ENCODE measurements at places on chromosomes 4 and X. TPM values are rescaled to one million over a fixed set of nuclear protein-coding genes. Genes with fewer than 3 reads are reported as not detected.

DNA sequence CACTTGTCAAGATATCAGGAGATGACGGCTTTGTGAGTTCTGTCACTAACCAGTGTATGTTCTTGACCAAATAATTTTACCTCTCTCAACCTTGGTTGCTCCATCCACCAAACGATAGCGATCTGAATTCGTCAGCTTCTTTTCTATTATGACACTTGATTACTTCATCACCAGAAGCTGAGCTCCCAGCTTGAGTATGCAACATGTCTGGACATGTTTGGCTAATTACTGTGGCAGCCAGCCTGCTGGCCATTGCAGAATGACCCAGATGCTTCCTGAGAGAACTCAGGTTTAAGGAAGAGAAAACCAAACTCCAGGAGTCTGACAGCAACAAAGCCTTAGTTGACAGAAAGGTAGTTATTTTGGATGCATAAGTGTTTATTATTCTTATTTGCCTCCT, 46.4 kb upstream of the PARM1 start:
- no peak for DNase-seq
- H3K4me1 ChIP-seq, result no peaks in the 10 kb centered on the region
- no peak overlapping the region for H3K27ac ChIP-seq
- peaks cover 2% of the 10 kb centered on the region for H3K27me3 ChIP-seq

- no peak overlapping the region for H3K4me3 ChIP-seq
- H3K27ac ChIP-seq, result no peak overlapping the region
- DNase-seq, result no peak
- no peaks in the 10 kb centered on the region for H3K27me3 ChIP-seq
Observed at GRCh38 chr4:658681-659667, 15.1 kb downstream of the ATP5ME start.

GRCh38 chrX:155070038-155070437, 898 bp downstream of the CMC4 start:
- H3K4me1 ChIP-seq, result peaks cover 58% of the 10 kb centered on the region
- no peaks in the 10 kb centered on the region for H3K27me3 ChIP-seq
- peaks cover 25% of the 10 kb centered on the region for H3K36me3 ChIP-seq
- peak overlapping the region; percentile 77 for H3K4me3 ChIP-seq

DNA sequence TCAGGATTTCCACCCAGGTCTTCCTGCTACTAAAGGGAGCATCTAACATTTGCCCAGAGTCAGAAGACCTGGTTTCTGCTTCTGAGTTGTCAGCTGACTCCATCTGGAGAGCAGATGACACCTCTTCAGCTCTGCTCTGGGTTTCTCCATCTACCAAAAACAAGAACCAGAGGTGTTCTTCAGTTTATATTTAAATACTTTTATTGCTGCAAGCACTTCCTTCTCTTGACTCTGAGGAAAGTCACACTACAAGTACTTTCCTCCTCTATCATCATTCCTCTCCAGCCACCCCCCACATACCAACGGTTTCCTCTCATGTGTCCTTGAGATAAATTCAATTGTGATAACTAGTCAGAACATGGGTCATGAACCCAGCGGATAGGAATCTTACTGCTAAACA, 88.4 kb downstream of the PPP3CA start:
- H3K27me3 ChIP-seq, result no peaks in the 10 kb centered on the region
- H3K4me1 ChIP-seq, result peaks cover 11% of the 10 kb centered on the region
- no peak overlapping the region for H3K27ac ChIP-seq
- DNase-seq, result no peak

DNA sequence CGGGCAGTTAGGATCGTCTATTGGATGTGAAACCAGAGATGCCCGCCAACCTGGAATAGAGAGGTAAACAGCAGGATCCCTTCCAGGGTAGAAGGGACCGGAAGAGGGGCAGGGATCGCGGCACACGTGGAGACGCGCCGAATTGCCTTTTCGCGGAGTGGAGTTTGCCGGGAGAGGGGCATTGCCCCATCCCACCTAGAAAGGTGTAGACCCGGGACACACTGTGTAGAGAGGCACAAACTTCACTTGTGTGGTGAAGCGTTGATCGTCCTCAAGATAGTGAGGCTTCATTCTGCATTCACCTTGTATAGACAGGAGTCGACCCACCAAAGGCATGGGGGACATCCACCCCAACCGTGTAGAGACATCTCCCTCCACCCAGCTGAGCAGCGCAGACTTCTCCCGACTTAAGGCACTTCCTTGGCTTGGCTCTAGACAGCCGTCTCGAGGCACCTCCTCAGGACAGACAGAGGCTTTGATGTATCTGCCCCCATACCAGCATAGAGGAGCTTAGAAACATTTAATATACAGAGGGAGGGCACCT, 410 bp downstream of the GNL3L start:
- DNase-seq, result peak; percentile 8
- peak overlapping the region; percentile 97 for H3K27ac ChIP-seq
- no peaks in the 10 kb centered on the region for H3K27me3 ChIP-seq
- peak overlapping the region; percentile 93 for H3K4me3 ChIP-seq
- peaks cover 36% of the 10 kb centered on the region for H3K4me1 ChIP-seq
- peaks cover 39% of the 10 kb centered on the region for H3K36me3 ChIP-seq

DNA sequence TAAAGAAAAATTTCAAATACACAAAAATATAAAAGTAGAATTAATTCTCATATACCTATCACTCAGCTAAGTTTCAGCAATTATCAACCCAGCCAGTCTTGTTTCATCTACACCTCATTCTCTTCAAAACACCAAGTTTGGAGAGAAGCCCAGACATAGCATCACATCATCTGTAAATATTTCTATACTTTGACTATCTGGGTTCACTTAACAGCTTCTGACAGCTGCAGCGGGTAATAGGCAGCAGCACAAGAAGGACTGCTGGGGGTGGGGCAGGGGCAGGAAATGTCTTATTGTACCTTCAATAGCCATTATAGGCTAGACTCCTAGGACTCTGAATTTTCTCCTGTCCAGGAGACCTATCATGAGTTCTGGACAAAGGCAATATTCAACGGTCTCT, 54.1 kb downstream of the PHF8 start:
- no peak overlapping the region for H3K27ac ChIP-seq
- H3K36me3 ChIP-seq, result peaks cover 48% of the 10 kb centered on the region
- no peak for DNase-seq
- no peaks in the 10 kb centered on the region for H3K27me3 ChIP-seq
- H3K4me1 ChIP-seq, result peaks cover 1% of the 10 kb centered on the region
- H3K4me3 ChIP-seq, result no peak overlapping the region

- H3K27me3 ChIP-seq, result no peaks in the 10 kb centered on the region
- peak; percentile 66 for DNase-seq
- no peak overlapping the region for H3K27ac ChIP-seq
- H3K4me3 ChIP-seq, result no peak overlapping the region
Observed at GRCh38 chrX:18390941-18391538, 34.4 kb upstream of the CDKL5 start.

GRCh38 chr4:24056289-24056688, 166.4 kb upstream of the PPARGC1A start:
- no peaks in the 10 kb centered on the region for H3K4me1 ChIP-seq
- H3K27ac ChIP-seq, result no peak overlapping the region
- DNase-seq, result no peak
- H3K36me3 ChIP-seq, result no peaks in the 10 kb centered on the region

DNA sequence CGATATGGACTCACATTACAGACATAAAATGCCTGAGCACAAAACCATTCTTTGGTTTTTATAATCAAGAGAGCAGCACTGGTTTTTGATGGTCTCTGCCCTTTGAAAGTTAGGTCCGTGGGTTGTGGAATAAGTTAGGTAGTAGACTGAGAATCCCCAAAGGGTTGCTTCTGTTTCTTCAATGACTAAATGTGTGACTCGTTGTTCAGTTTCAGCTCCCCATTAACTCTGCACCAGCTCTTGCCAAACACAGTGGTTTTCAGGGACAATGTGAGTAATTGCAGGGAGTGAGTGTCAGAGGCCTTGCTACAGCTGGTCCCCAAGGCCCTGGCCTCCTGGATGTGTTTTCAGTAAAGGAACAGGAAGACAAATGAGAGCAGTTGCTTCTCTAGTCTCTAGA, 24.8 kb downstream of the SMIM20 start:
- peak overlapping the region; percentile 80 for H3K27ac ChIP-seq
- H3K4me1 ChIP-seq, result peaks cover 27% of the 10 kb centered on the region
- no peak for DNase-seq
- no peak overlapping the region for H3K4me3 ChIP-seq

- H3K4me3 ChIP-seq, result no peak overlapping the region
- no peak overlapping the region for H3K27ac ChIP-seq
- H3K36me3 ChIP-seq, result no peaks in the 10 kb centered on the region
- no peaks in the 10 kb centered on the region for H3K27me3 ChIP-seq
- H3K4me1 ChIP-seq, result no peaks in the 10 kb centered on the region
Observed at GRCh38 chr4:41432219-41432618, 105.7 kb upstream of the LIMCH1 start.

GRCh38 chr4:140556372-140557085, 12.2 kb downstream of the UCP1 start:
- peak; percentile 25 for DNase-seq
- H3K27ac ChIP-seq, result no peak overlapping the region
- H3K27me3 ChIP-seq, result peaks cover 28% of the 10 kb centered on the region
- H3K36me3 ChIP-seq, result peaks cover 2% of the 10 kb centered on the region
- peaks cover 15% of the 10 kb centered on the region for H3K4me1 ChIP-seq
- no peak overlapping the region for H3K4me3 ChIP-seq

- H3K36me3 ChIP-seq, result no peaks in the 10 kb centered on the region
- H3K4me3 ChIP-seq, result no peak overlapping the region
- H3K4me1 ChIP-seq, result no peaks in the 10 kb centered on the region
- H3K27ac ChIP-seq, result no peak overlapping the region
Observed at GRCh38 chr4:54607067-54607466, 50.7 kb upstream of the KIT start.

DNA sequence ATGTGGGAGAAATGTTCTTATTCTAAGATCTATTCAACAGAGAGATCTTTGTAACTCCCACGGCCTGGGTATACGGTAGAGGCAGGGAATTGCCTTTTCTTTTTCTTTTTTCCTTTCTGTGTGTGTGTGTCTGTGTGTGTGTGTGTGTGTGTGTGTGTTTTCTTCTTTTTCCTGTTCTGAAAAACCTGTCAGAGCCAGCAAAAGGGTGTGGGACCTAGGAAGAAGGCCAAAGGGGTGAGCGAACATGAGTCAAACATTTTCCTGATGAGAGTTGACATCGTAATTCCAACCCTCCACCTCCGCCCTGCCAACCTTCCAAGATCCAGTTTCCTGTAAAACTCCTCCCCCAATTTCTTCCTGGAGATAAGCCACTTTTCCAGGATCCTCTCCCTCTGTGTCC, 2.8 kb upstream of the CHIC2 start:
- H3K4me3 ChIP-seq, result no peak overlapping the region
- H3K27me3 ChIP-seq, result no peaks in the 10 kb centered on the region
- DNase-seq, result no peak
- H3K36me3 ChIP-seq, result peaks cover 13% of the 10 kb centered on the region
- H3K4me1 ChIP-seq, result peaks cover 20% of the 10 kb centered on the region
- no peak overlapping the region for H3K27ac ChIP-seq

DNA sequence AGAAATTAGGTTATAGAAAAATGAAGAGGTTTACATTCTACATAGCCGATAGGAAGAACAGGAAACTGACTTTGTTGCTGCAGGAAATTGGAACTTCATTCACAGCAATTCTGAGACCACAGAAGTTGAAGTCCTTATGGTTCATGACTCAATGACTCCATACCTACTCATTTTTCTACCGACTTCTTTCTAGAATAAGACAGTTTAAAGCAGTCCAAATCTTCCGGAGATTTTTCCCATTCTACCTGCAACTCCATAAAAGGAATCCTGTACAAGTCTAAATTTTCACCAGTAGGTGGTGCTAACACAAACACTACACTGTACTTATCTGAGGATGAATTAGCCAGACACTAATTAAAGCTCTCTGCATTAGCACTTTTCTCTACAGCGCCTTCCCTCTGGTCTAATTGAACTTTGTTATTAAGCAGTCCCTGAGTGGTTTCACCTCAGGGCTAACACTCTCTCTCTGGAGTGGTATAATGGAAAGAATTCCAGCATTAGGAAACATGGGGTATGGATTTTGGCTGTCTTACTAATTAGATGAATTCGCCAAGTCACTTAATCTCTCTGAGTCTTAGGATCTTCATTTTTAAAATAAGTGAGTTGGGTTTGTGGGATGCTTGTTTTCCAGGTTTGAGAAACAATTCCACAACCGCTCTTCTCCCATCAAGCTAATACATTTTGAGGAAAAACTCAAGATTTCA, 167.9 kb downstream of the SMIM20 start:
- H3K27ac ChIP-seq, result peak overlapping the region; percentile 0
- peak; percentile 14 for DNase-seq
- H3K36me3 ChIP-seq, result peaks cover 10% of the 10 kb centered on the region
- no peaks in the 10 kb centered on the region for H3K27me3 ChIP-seq
- peaks cover 58% of the 10 kb centered on the region for H3K4me1 ChIP-seq
- H3K4me3 ChIP-seq, result no peak overlapping the region

DNA sequence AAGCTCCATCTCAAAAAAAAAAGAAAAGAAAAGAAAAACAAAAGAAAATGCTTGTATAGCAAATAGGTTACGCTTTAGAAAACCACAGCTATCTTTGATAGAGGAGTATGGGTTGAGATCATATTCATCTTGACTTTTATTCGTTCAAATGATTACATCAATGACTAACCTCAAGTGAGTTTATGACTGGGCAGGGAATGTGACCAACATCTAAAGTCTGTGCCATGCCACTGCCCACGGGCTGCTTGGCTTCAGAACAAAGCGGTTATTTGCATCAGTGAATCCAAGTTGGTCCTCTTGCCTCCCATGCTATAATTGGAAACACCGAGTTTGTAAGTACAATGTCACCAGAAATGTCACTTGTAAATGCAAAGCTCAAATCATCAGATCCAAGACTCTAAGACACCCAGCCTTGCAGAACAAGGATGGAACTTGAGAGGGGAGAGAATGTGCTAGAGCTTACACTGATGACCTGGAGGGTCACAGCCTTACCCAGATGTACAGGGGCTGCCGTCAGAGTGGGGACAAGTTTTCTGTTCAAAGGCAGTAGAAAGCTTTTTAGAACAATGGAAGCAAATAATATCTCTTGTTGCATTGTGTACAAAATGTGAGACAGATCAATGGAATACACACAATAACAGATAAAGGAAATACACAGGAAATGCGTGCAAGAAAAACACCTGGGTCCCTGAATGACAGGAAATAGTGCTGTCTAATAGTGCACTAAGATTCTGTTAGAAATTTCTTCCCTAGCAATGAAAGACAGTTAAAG, 8.4 kb upstream of the OPN1LW start:
- H3K4me1 ChIP-seq, result peaks cover 28% of the 10 kb centered on the region
- H3K27me3 ChIP-seq, result peaks cover 2% of the 10 kb centered on the region
- H3K27ac ChIP-seq, result peak overlapping the region; percentile 94
- DNase-seq, result peak; percentile 17
- no peaks in the 10 kb centered on the region for H3K36me3 ChIP-seq

GRCh38 chrX:47247206-47247998, 14.6 kb downstream of the USP11 start:
- no peak for DNase-seq
- H3K36me3 ChIP-seq, result peaks cover 10% of the 10 kb centered on the region
- H3K27ac ChIP-seq, result no peak overlapping the region
- H3K4me3 ChIP-seq, result no peak overlapping the region
- H3K4me1 ChIP-seq, result no peaks in the 10 kb centered on the region
- no peaks in the 10 kb centered on the region for H3K27me3 ChIP-seq

The ZMAT1 gene
- total RNA-seq, result 5.8 TPM

The WNK3 gene
- total RNA-seq, result 0.15 TPM

The GLRA3 gene
- not detected for total RNA-seq

The CHRDL1 gene
- not detected for total RNA-seq

The KLHL13 gene
- 0.27 TPM for total RNA-seq

The DDX53 gene
- not detected for total RNA-seq

The MAGEA8 gene
- total RNA-seq, result not detected

The C4orf51 gene
- total RNA-seq, result not detected
